ENCODE measurements at places on chromosomes 6 and 20.

DNA sequence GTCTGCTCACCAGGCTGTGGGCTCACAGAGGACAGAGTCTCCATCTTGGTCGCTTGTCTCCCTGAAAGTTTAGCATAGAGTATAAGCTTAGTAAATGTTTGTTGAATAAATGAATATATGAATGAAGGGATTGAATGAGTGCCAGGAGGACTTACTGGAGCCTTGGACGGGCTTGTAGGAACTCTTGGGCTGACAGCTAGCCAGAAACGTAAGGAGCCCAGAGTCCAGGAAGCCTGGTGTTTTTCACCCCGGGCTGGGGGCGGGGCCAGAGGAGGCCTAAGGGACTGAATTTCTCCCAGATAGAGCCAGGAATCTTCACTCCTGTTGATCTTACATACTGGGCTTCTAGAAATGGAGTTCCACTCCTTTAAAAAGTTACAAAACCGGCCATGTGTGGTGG is 68.5 kb upstream of the SRSF6 start:
- DNase-seq: no peak

DNA sequence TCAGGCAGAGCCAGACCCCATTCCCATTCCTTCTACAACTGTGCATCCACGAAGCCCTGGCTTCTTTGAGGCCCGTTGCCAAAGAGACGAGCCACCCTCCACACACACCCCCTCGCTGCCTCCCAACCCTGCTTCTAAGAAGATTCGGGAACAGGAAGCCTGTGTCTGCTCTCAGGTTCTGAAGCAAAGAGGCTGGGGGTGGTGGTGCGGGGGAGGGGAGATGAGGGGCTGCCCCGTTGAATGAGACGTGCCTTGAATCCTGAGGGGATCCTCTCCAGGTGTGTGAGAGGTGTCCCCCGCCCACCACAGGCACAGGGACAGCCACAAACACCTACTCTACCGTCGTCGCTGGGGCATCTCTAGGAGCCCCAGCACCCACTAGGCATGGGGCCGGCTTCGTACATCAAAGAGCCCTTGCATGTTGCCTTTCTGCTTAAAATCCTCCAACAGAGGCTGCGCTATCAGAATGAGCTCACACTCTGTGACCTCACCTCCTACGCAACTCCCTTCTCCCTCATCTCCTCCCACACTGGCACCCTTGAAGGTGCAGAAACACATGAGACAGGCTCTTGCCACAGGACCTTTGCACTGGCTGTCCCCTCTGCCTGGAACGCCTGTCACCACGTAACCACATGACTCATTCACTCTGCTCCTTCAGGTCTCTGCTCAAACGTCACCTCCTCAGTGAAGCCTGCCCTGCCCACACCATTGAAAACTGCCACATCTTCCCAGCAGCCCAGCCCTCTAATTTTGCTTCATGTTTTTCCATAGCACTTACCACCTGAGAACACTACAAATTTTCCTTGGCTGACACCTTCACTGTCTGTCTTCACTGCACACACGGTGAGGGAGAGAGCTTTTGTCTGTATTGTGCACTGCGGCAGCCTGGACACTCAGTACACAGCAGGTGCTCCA is 58.5 kb downstream of the PREX1 start:
- DNase-seq: peak; percentile 82

DNA sequence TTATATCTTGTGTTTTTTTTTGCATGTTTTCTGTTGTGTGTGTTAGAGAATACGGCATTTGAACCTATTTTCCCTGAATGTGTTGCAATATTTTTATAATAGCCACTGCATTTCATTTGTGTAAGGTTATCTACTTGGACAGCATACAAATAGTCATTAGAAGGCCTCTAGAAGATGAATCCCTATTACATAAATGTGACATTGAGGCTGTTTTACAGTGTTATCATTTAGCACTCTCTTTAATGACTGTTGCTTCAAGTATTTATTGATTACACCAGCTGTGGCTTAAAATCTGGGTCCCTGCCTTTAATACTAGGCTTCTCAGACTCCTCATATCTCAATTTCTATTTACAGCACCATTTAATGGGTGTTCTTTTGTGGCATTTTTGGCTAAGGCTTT is 465.8 kb downstream of the FRK start:
- no peak for DNase-seq

DNA sequence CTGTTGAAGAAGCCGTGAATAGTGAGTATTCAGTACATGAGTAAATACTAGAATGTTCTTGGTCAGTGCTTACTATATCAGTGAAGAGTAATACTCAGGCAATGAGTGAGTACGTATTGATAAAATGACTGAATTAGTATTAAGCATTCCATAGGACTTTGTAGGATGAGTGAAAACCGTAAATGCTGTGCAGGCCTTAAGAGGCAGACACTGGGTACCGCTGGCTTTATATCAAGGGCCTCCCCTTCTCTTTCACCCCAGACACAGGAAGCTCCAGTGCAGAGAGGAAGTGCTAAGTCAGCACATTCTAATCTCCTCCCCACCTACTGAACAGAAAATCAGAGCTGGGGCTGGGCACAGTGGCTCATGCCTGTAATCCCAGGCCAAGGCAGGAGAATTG is 24.2 kb downstream of the POFUT1 start:
- peak; percentile 66 for DNase-seq

- DNase-seq: no peak
Measured at GRCh38 chr20:42254673-42255072, 636.5 kb upstream of the CHD6 start.

- DNase-seq: no peak
Measured at GRCh38 chr6:33699131-33699530, 12.4 kb downstream of the UQCC2 start.

- DNase-seq: no peak
Measured at GRCh38 chr6:4880363-4880762, 104.2 kb downstream of the CDYL start.

DNA sequence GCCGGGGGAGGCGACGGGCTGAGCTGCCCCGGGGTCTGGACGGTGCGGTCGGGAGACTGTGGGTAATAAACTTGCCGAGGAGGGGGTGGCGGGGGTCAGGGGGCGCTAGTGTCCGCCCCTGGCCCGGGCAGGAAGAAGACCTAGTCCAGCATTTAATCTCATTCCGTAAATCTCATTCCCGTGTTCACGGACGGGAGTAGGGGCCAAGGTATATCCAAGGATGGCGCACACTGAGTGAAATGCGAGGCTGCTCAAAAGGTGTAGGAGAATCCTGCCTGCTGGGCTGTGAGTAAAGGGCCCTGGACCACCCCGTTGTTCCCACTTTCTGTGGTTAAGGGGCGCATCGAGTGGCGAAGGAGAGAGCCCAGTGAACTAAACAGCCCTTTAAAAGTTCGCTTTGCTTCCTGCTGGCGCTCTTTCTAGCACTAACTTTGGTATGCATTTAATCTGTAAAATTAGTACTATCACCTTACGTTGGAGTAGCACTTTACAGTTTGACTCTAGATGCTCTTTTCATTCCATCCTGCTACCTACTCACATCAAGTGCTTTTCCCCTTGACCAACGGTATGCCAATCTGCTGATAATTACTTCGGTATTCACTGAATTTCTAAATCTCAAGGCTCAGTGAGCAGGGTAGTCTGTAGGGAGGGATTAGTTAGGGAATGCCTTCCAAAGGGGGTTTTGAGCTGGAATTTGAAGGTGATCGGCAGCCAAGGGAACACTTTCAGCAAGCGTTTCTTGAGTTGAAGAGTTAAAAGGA is 730 bp downstream of the PARD6B start:
- DNase-seq: no peak

DNA sequence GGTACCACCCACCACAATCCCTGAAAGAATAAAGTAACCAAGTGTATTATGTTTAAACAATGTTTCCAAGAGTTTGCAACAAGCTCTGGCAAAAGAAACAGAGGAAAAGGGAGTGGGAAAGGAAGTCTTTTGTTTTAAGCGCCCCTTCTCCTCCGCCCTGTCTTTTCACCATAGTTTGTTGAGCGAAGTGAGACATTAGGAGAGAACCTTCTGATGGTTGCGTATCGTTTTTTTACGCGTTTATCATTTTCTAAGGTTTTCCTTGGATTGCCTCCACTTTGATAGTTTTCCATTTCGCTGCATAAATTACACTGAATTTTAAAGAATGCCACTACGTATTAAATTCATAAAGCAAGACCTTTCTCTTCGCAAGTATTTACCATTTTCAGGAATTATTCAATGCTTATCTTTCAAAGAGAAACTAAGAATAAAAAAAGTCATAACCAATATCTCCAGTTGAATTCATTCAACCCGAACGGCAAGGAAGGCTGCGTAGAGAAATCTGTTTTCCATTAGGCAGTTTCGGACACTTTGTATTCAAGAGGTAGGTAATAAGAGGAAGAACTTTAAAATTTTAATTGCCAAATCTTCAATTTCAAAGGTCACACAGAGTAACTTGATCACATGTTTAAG is 920 bp upstream of the EPHA7 start:
- no peak for DNase-seq

DNA sequence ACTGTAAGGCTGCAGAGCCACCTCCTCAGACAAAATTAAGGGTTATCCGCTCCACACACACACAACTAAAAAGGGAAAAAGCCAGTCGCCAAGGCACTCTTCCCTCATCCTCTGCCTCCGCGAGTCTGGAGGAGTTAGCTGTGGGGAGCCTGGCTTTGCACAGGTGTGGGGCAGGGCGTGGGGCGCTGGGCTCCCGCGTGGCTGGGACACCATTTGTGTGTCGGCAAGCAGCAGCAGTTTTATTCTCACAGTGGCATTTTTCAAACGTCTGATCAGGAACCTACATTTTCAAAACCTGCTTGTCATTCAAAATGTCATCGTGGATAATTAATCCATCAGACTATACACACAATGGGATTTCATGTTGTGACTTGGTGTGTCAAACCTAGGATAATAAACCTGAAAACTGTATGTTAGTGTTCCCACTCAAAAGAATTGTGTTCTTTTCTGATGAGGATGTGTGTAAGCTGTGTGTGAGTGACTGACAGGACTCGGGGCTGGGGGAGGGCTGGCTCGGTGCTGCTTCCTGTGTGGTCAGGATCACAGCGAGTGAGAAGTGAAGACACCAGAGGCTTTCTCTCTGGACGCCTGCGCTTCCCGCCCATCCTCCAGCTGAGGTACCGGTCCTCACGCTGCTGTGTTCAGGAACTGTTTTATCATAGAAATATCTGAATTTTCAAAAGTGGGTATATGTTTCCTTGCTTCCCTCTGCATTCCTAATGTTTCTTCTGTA is 83.1 kb downstream of the IRF4 start:
- DNase-seq: peak; percentile 77

- no peak for DNase-seq
Measured at GRCh38 chr6:20575125-20575524, 40.9 kb downstream of the CDKAL1 start.

DNA sequence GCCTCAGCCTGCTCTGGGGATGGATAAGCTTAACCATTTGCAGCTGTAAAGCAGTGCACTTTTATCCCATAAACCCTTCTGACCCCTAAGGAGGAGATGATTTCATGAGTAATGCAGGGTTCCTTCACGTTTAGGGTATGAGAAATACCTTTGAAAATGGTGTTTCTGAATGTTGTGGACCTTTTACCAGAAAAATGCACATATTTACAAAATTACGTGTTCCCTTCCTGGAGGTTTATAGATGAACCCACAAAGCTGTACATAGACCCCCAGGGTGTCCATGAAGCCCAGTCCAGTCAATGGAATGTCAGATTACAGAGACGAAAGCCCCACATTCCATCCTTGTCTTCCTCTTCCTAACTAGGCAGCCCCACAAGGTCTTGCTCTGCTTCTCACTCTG is 78.6 kb upstream of the INSM1 start:
- no peak for DNase-seq

- no peak for DNase-seq
Measured at GRCh38 chr6:33028220-33028849, 18.9 kb upstream of the HLA-DOA start.

GRCh38 chr6:105243487-105243886 is 63.7 kb upstream of the POPDC3 start:
- no peak for DNase-seq

DNA sequence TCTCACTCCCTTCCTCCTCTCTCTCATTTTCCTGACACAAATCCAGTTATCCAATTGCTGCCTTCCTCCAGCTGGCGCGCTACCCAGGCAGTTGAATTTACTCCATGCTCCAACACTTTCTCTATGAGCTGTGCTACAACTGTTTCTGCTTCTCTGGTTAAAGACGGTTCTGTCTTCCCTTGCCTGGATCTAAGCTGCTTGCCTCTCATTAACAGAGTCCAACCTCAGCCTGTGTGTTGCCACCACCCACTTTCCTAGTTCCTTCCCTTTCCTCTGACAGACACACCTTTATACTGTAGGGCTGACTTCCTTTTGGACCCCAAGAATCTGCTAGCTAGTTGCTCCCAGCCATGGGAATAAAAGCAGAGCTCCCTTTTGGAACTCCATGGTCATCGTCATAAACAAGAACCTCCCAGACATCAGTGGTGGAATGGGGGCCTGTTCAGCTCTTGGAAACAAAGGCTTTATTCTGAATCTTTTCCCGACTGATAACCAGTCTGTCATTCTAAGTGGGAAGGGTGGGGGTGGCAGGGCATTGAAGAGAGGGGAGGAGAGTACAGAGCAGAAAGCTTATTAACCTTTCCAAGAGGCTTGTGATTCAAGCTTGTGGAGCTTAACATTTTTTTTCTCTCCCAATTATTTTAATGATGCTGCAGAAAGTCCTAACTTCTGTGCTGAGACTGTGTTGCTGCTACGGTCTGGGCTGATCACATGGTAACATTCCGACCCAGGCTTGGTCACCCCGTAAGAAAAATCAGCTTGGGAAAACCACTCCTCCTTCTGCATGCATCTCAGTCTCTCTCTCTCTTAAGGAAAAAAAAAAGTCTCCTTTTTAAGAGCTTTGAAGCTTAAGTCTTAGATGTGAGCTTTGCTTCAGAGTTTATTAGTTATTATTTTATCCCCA is 31.3 kb upstream of the BMP2 start:
- DNase-seq: no peak

DNA sequence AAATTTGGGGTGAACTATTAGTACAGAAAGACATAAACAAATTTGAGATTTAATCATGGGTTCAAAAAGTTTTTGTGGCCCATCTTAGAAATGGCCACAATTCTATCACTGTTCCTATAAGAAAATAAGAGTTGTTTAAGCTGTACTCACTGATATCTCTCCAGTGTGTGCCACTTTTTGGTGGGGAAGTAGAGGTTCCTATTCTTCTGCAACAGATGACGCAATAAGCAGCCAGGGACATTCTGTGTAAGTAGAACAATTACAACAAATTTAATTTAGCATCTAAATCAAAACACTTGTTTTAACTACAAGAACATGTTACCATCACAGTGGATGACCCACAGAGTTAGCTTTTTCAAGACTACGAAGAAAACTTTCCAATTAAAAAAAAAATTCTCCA is 9.9 kb downstream of the SERAC1 start:
- DNase-seq: no peak

- peak; percentile 43 for DNase-seq
Measured at GRCh38 chr6:47780510-47781356, 1.1 kb upstream of the OPN5 start.

GRCh38 chr6:135088818-135089809 is 34.5 kb upstream of the HBS1L start:
- peak; percentile 65 for DNase-seq

DNA sequence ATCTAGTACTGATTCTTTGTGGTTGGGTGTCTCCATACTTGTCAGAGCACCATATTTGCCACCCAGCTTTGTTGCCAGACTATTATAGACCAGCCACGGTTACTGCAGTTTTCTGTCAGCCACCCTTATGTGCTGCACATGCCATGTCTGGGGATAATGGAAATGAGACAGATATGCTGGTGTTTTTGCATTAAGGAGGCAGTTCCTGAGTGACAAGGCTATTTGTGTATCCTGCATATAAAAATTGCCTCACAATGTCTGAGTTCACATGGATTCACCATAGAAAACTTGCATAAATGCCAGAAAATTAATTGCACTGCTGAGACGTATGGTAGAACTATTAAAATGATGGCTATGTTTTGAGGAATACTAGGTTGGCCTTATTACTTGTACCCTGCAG is 51.8 kb downstream of the NKAIN2 start:
- DNase-seq: no peak
